ENCODE measurements at places on chromosomes 1 and 21.

GRCh38 chr1:106289265-106289928, 767.1 kb upstream of the PRMT6 start:
- no peak for DNase-seq

GRCh38 chr1:9118186-9118585, 10.7 kb downstream of the GPR157 start:
- DNase-seq: no peak

DNA sequence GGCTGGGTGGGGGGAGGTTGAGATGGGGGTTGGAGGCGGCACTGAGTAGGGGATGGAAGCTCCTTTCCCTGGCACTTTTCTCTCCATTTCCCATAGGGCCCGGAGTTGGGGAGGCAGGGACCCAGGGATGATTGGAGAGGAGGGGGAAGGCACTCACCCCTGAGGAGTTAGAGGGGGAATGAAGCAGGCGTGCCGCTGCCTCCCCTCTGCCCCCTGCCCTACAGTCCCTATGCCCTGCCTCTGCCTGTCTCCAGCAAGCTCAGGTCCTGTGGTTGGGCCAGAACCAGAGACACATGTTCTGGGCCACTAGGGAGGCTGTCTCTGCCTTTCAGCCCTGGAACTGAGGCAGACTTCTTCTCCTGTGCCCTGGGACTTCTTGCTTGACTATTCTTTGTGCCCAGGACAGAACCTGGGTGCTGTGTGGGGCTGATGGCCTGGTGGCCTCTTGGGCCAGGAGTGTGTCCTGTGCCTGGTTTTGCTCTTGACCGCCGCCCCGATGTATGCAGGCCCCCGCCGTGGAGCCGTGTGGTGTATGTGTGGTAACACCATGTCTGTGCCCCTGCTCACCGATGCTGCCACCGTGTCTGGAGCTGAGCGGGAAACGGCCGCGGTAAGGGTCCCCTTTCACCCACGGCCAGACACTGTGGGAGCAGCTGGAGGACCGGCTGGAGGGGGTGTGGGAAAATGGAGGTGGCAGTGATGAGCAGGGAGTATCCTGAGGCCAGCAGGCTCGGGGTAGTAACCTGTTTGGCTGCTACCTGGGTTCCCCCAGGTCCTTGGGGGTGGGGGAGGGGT, 1.4 kb downstream of the LYPLA2 start:
- no peak for DNase-seq

DNA sequence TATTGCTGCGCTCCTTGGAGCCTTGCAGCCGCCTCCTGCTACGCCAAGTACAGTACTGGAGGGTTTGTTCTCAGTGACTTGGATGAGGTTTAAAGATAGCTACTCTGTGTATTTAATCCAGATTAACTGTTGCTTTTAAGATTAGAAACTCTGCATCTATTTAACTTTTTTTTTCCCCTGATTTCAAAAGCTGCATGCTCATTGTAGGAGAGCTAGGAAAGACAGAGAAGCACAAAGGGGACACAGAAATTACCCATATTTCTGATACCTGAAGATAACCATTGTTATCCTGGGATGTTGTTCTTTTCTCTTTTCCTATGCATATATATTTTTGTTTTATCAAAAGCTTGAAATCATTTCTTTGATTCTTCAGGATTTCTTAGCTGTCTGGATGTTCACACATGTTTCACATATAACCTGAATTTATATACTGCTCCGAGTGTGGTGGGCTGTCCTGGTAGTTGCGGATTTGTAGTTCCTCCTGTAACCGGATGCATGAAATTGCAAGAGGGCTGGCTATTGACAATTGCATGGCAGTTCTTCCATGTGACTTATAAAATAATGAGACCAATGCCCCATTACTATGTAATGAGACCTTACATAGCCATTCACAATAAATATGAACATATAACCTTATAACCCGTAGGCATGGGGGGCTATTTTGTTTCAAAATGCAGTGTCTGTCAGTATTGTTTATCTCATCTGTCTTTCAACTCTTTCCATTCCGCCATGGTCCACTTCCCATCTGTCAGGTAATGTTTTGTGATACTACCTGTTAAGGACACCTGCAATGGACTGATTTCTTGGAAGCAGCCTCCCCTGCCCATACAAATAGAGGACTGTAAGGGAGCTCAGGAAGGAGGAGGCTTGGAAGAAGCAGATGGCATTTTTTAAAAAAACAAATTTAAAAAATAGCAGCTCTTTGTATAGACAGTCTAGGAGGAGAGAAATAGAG, 1.4 kb downstream of the RAVER2 start:
- DNase-seq: no peak

DNA sequence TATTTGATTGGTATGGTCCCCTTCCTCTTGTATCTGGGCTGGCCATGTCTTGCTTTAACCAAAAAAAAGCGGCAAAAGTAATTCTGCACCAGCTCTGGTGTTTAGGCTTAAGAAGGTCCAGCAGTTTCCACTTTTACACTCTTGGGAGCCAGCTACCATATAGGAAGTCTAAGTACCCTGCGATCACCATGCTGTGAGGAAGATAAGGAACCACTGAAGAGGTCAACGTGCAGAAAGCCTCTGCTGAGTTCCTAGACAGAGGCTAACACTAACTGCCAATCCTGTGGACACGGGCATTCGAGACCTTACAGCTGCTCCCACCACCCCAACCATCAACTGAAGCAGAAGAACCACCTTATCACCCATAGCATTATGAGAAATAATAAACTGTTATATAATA, 331.4 kb downstream of the VAV3 start:
- no peak for DNase-seq

- no peak for DNase-seq
Measured at GRCh38 chr1:36089393-36090121, 865 bp downstream of the ADPRS start.

DNA sequence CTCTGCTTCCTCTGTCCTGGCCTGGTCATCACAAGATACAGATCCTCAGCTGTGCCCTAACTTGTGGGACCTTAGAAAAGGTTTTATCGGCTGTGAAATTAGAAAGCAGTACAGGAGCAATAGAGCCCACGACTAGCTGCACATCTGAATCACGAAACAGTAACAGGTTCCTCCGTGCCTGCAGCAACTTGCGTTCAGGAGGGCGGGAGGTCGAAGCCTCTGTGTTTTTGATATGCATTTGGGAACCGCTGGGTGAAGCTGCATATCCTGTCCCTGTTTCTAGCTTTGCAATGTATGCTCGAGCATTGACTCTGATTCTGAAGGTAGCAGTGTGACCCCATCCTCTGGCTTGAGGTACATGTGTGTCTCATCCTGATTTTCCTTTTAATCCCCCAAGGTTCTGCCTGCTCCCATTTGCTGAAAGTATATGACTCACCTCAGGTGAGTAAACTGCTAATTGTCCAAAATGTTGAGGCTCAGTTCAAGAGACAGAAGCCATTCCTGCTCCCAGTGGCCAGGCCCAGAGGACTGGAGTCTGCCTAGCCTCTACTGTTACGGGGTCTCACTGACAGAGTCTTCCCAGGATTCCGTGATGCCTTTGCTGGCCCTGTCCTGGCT, 44.3 kb downstream of the SCCPDH start:
- no peak for DNase-seq

- peak; percentile 37 for DNase-seq
Measured at GRCh38 chr1:20342294-20343148, 51.8 kb downstream of the VWA5B1 start.

DNA sequence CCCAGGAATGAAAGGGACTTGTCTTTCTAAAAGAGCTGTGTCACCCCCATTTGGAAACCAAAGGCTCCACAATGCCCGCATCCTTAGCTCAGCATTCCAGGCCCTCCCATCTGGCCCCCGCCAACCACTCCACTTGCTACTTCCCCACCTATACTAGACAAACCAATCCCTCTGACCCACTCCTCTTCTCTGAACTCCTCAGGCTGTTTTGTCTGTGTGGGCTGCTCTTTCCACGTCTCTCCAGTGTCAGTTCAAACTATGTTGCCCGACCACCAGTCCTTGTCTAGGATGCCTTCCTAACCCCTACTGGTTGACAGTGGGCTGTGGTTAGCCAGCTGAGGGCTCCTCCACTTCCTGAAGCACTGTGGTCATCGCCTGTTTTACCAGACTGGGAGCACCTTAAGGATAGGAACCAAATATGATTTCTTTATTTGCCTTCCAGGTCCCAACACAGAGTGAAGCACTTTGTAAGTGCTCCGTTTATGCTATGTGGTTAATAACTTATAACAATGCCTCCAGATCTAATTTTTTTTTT, 8.1 kb upstream of the COA7 start:
- no peak for DNase-seq

GRCh38 chr1:34478515-34479076, 276.3 kb upstream of the GJB5 start:
- DNase-seq: no peak

- DNase-seq: no peak
Measured at GRCh38 chr1:228367798-228368791, 38.5 kb downstream of the TRIM11 start.

- no peak for DNase-seq
Measured at GRCh38 chr1:169595764-169596711, 9.8 kb upstream of the F5 start.
